Esophagus muscularis mucosa (tissue), 4 donors: ENCODE measurements at places on chromosomes 6 and 20. TPM values are rescaled to one million over a fixed set of nuclear protein-coding genes. Genes with fewer than 3 reads are reported as not detected.

EDN1 gene
- total RNA-seq = 5.4 TPM

C20orf144 gene
- not detected for total RNA-seq

ARMH2 gene
- not detected for total RNA-seq

ASIP gene
- total RNA-seq = not detected

EDN3 gene
- 3.7 TPM for total RNA-seq

TMC2 gene
- total RNA-seq = 0.19 TPM

KCNK15 gene
- total RNA-seq = 3.6 TPM

GFOD1 gene
- 28.7 TPM for total RNA-seq

ZBTB46 gene
- total RNA-seq = 9.6 TPM

SNX21 gene
- total RNA-seq = 78.5 TPM

ANKRD60 gene
- total RNA-seq = not detected

MOG gene
- total RNA-seq = not detected

GPR6 gene
- not detected for total RNA-seq

SCRT2 gene
- total RNA-seq = not detected

SLC2A10 gene
- total RNA-seq = 12.0 TPM

ADGB gene
- not detected for total RNA-seq

MPIG6B gene
- not detected for total RNA-seq

CCN2 gene
- 418 TPM for total RNA-seq

INSM1 gene
- not detected for total RNA-seq

MDFI gene
- 4.0 TPM for total RNA-seq

DNAH8 gene
- total RNA-seq = not detected

GSTA2 gene
- total RNA-seq = not detected

SLC4A11 gene
- total RNA-seq = not detected

C6orf15 gene
- total RNA-seq = not detected

PCK1 gene
- total RNA-seq = 0.63 TPM

RAET1E gene
- not detected for total RNA-seq
